ENCODE measurements at places on chromosomes 4 and X. TPM values are rescaled to one million over a fixed set of nuclear protein-coding genes. Genes with fewer than 3 reads are reported as not detected.

DNA sequence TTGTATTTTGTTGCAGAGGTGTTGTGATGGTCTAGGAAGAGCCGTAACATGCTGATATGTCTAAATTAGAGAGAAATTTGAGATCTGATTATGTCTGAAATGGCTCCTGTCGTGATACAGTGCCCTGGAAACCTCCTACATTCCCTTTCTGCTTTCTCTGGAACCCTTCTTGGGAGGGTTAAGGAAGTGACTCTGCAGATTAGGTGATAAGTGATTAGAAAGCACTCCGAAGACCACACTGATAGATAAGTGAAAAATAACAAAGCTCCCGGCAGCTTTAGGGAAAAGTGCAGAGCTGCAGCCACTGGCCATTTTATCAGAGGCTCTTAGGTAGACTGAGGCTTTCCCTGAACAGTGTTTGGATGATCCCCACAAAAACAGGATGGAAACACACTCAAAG, 110.6 kb downstream of the MGST2 start:
- DNase-seq = no peak

GRCh38 chrX:77788050-77788449, 2.0 kb upstream of the ATRX start:
- no peak for DNase-seq

DNA sequence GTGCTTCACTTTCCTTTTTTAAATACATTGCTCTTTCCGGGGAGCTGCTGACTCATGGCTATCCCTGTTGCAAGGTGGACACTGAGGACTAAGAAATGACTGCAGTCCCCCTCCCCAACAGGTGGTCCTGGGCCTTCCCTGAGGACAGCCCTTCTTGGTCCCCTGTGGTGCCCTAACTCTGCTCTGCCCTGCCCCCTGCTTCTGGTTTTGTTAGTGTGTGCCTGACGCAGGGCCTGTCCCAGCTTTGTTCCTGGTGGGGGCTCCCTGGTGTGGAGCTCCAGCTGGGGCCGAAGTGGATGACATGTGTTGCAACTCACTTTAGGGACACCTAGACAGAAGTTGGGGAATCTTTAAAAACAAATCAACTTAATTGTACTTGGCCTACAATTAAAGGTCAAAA, 81.9 kb downstream of the TMEM144 start:
- no peak for DNase-seq

Gene RHOXF1
- not detected for total RNA-seq

GRCh38 chr4:74754218-74754617, 40.1 kb downstream of the BTC start:
- no peak for DNase-seq

DNA sequence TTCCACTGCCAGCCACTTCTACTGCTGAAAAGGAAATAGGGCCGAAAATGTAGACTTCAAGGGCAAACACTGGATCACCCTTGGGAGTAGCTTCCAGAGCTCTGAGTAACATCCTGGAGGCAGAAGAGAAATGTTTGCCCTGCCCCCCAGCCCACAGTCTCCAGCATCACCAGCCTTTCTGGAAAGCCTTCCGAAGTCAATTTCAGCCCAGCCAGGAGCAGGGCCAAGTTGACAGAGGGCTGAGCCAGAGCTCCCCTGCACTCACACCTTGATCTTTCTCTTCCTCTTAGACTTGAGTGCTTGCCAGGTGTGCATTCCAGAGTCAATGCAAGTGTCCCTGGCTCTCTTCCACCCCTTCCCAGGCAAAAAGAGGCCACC, 35.2 kb downstream of the SLC25A5 start:
- no peak for DNase-seq

Gene NR3C2
- 2.0 TPM for total RNA-seq

DNA sequence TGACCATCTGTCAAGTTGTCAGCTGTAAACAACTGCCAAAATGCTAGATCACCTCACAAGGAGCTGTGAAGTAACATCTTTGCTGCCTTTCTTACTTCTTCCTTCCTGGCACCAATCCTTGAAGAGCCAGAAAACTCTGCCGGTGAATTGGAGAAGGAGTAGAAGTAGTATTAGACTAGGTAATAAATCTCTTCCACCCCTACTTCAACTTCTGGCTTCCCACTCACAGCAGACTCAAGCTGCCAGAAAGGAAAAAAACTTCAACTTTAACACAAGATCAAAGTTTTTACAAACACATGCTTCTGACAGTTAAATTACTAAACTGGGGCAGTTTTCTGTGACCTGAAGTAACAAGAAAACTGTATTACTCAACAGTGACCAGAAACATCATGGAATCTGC, 164.7 kb upstream of the SLC7A11 start:
- no peak for DNase-seq

Gene ZNF157
- total RNA-seq = 0.73 TPM

Gene SSX2
- total RNA-seq = not detected

DNA sequence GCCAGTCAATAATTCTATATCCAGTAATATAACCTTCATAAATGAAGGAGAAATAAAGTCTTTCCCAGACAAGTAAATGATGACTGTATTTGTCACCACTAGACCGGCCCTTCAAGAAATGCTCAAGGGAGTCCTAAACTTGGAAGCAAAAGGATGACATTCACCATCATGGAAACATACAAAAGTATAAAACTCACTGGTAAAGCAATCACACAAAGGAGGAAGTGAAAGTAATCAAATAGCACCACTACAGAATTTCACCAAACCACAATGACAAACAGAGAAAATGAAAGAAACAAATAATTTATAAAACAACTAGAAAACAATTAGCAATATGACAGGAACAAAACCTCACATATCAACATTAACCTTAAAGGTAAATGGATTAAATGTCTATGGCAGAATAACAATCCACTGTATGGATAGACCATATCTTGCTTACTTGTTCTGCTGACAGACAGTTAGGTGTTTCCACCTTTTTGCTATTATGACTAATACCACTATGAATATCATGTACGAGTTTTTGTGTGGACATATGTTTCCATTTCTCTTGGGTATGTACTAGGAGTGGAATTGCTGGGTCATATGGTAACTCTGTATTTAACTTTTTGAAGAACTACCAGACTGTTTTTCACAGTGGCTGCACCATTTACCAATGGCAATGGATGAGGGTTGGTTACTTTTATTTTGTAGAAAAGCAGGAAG, 44.9 kb downstream of the NAT8L start:
- no peak for DNase-seq

Gene REELD1
- 0.16 TPM for total RNA-seq

DNA sequence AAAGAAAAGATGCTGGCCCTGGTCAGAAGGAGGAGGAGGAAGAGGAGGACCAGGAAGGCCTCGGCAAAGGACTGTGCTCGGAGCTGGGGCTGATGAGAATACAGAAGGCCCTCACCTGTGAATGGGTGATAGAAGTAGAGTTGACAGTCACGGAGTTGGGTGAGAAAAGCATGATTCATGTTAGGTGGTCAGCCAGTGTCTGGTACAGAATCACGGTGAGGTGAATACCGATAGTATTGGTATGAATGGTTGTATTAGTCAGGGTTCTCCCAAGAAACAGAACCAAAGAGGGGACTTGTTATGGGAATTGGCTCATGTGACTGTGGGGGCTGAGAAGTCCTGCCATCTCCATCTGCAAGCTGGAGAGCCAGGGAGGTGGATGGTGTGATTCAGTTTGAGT, 32.5 kb upstream of the FAM156A start:
- no peak for DNase-seq

All from activated T-cell treated with anti-CD3 and anti-CD28 coated beads, Interleukin-2, amount 50 U/mL, for 4 hours (primary cell).